ENCODE measurements at places on chromosomes 11 and 22.

DNA sequence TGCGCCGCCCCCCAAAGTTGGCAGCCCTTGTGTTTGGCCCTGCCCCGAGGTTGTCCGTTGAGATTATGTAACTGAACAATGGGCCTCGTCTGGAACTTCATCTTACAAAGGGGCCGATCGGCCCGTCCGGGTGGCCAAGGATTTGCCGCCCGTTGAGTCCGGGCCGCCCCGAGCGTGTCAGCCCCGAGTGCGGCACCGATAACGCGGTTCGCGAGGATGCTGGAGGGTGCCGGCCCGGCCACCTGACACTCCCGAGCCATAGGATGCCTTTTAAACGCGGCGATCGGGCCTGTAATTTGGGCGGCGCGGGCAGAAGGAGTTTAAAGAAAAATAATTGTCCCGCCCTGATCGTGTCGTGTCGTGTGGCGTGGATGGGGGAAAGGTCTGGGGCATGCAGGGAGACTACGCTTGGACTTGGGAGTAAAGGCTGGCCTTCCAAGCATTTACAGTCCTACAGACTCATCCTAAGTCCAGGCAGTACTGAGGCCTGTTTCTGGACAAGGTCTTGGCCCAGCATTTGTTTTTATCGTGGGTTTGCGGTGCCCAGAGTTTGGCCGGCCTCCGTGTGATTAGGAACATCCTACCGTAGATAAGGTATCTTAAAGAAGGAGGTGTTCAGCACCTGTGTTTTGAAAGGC is 1.3 kb downstream of the WEE1 start:
- peak overlapping the region; percentile 99 for H3K27ac ChIP-seq
- no peak for DNase-seq
- peaks cover 71% of the 10 kb centered on the region for H3K4me1 ChIP-seq
- H3K36me3 ChIP-seq = peaks cover 18% of the 10 kb centered on the region
- no peaks in the 10 kb centered on the region for H3K27me3 ChIP-seq

GRCh38 chr11:16361108-16361865 is 4.9 kb upstream of the SOX6 start:
- no peak overlapping the region for H3K4me3 ChIP-seq
- H3K4me1 ChIP-seq = peaks cover 17% of the 10 kb centered on the region
- no peaks in the 10 kb centered on the region for H3K27me3 ChIP-seq
- no peak overlapping the region for H3K27ac ChIP-seq

DNA sequence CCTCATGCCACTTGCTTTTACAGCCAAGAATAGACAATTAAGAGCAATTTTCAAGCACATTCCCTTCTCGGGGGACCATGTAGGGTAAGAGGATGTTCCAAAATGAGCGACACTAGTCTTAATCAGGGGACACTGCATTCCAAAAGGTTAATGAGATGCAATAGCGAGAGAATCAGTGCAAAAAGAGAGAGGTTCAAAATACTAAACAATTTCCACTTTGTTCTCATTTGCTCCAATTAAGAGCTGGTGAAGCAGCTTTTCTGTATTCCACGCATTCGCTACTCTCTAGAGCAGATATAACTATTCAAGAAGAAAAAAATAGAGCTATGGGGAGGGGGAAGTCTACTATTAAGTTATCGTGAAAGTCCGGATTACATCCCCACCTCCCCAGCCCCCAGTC is 811 bp downstream of the LRRC4C start:
- no peak overlapping the region for H3K27ac ChIP-seq
- no peaks in the 10 kb centered on the region for H3K27me3 ChIP-seq
- no peaks in the 10 kb centered on the region for H3K4me1 ChIP-seq
- H3K4me3 ChIP-seq = no peak overlapping the region
- DNase-seq = no peak
- H3K36me3 ChIP-seq = no peaks in the 10 kb centered on the region

DNA sequence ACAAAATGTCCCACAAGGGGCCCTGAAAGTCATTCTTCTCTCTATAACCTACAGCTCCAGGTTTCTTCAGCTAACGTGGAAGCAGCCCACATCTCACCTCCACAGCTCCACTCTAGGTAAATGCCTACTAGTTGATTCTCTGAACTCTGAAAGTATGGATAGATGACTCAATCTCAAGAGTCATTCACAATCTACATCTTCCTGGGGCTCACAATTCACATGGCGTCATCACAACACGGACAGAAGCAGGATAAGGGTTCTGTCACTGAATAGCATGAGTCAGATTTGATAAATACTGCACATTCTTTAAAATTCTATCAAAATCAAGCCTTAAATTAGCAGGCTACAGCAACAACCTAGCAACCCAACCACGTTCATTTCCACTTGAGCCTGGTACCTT is 96.3 kb downstream of the PLEKHA7 start:
- H3K27me3 ChIP-seq = no peaks in the 10 kb centered on the region
- no peaks in the 10 kb centered on the region for H3K36me3 ChIP-seq
- H3K4me3 ChIP-seq = no peak overlapping the region
- no peak for DNase-seq
- H3K27ac ChIP-seq = peak overlapping the region; percentile 75

DNA sequence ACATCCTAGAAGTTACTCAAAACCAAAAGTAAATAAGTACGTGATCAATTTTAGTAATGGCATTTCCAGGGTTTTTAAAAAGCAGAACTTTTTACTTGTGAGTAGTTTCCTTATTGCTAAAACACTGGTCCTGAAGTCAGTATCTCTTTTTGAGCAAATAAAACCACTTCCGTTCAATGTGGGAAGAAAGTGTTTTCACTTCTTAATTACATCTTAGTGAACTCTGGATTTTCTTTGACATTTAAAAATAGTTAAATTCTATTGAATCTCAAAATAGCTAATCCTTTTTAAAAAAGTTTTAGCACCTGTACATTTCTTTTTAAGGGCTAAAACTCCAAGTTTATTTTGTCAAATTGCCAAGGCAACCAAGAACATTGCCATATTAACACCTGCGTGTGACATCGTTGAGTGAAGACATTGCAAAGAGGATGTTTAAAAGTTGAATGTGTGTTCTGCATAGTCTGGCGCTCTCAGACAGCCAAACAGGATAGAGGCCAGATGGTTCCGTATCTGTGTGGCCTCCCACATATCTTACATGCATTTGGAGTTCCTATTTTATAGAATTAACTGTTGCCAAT is 17.2 kb upstream of the OR5B21 start:
- no peaks in the 10 kb centered on the region for H3K27me3 ChIP-seq
- no peak for DNase-seq
- no peaks in the 10 kb centered on the region for H3K36me3 ChIP-seq
- peak overlapping the region; percentile 10 for H3K27ac ChIP-seq

DNA sequence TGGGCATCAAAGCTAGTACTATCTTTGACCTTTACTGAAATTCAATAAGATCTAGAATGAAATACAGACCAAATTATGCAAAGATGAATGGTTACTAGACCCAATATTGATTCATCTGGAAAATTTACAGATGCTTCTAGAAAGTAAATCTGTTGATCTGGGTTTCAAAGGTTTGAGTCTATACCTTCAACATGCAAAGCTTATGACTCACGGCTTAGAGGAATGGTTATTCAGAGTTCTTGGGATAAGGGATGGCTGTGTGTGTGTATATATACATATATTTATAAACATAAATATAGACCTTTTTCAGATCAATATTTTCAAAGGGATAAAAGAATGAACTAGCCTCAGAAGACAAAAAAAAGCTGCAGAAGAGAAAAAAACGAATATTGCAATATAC is 1.3 kb downstream of the SPTY2D1 start:
- no peaks in the 10 kb centered on the region for H3K36me3 ChIP-seq
- no peaks in the 10 kb centered on the region for H3K27me3 ChIP-seq
- peak overlapping the region; percentile 93 for H3K4me3 ChIP-seq
- no peak for DNase-seq
- peaks cover 4% of the 10 kb centered on the region for H3K4me1 ChIP-seq

GRCh38 chr11:3609416-3610265 is 32.2 kb downstream of the ART5 start:
- H3K4me3 ChIP-seq = no peak overlapping the region
- no peak overlapping the region for H3K27ac ChIP-seq
- DNase-seq = no peak
- peaks cover 9% of the 10 kb centered on the region for H3K4me1 ChIP-seq
- no peaks in the 10 kb centered on the region for H3K36me3 ChIP-seq

- no peaks in the 10 kb centered on the region for H3K36me3 ChIP-seq
- H3K4me3 ChIP-seq = no peak overlapping the region
- no peak for DNase-seq
- no peaks in the 10 kb centered on the region for H3K27me3 ChIP-seq
Observed at GRCh38 chr11:94849839-94850238, 81.7 kb downstream of the AMOTL1 start.

GRCh38 chr11:26018336-26018735 is 313.6 kb upstream of the ANO3 start:
- no peak for DNase-seq
- H3K4me1 ChIP-seq = no peaks in the 10 kb centered on the region
- H3K27me3 ChIP-seq = no peaks in the 10 kb centered on the region
- no peak overlapping the region for H3K27ac ChIP-seq
- no peak overlapping the region for H3K4me3 ChIP-seq

- no peak overlapping the region for H3K27ac ChIP-seq
- peaks cover 7% of the 10 kb centered on the region for H3K27me3 ChIP-seq
- no peak overlapping the region for H3K4me3 ChIP-seq
- DNase-seq = no peak
Observed at GRCh38 chr22:24695561-24696511, 78.7 kb downstream of the PIWIL3 start.

DNA sequence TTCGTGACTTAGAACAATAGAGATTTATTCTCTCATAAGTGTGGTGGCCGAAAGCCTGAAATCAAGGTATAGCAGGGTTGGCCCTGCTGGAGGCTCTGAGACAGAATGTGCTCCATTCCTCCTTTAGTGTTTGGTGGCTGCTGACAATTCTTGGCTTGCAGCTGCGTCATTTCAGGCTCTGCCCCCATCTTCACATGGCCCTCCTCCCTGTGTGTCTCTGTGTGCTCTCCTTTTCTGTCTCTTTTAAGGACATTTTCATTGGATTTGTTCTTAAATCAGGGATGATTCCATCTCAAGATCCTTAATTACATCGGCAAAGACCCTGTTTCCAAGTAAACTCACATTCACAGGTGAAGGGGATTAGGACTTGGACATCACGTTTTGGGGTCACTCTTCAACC is 10.2 kb upstream of the APOL6 start:
- H3K27ac ChIP-seq = peak overlapping the region; percentile 86
- DNase-seq = no peak
- H3K36me3 ChIP-seq = no peaks in the 10 kb centered on the region
- no peak overlapping the region for H3K4me3 ChIP-seq
- no peaks in the 10 kb centered on the region for H3K27me3 ChIP-seq

DNA sequence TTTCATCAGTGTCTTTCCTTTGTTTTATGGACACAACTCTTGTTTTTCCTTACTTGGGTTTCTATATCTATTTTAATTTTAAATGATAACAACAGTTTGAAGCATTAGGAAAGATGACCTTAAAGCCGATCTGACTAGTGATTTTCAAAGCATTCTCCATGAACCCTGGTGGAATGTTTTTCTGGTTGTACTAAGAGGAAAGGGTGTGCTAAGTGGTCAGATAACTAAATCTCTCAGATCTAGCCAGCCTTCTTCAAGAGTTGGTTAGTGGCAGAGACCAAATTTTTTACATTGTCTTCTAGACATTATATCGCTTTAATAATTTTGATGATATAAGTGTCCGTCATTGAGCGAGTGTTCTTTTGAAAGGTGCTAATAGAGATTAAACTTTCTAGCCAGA is 134.4 kb downstream of the METTL15 start:
- no peaks in the 10 kb centered on the region for H3K4me1 ChIP-seq
- H3K27ac ChIP-seq = no peak overlapping the region
- H3K4me3 ChIP-seq = no peak overlapping the region

GRCh38 chr11:66421492-66422205 is 814 bp downstream of the NPAS4 start:
- peak; percentile 27 for DNase-seq
- peaks cover 38% of the 10 kb centered on the region for H3K4me1 ChIP-seq
- H3K27me3 ChIP-seq = peaks cover 2% of the 10 kb centered on the region
- no peak overlapping the region for H3K4me3 ChIP-seq

DNA sequence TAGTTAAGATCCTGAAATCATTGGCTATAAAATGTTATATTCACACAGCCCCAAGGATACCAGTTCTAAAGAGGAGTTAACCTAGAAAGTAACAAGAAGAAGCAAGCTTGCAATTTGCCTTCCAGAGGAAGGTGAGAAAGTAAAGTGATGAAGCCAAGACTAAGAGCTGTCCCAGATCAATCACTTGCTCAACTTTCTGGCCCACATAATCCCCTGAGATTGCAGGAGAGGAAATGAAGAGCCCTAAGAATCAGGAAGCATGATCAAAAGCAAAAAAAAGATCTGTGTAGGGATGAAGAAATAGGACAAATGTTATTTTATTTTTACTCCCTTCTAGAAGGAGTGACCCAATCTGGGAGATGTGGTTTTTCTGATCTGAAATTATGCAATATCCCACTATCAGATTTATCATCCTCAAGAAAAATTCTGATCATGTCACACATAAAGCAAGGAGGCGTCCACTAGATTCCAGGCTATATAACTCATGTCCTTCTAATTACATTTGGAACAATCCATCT is 180.3 kb upstream of the GUCY1A2 start:
- no peak for DNase-seq
- no peak overlapping the region for H3K4me3 ChIP-seq
- no peaks in the 10 kb centered on the region for H3K4me1 ChIP-seq
- H3K27ac ChIP-seq = no peak overlapping the region
- H3K27me3 ChIP-seq = no peaks in the 10 kb centered on the region

DNA sequence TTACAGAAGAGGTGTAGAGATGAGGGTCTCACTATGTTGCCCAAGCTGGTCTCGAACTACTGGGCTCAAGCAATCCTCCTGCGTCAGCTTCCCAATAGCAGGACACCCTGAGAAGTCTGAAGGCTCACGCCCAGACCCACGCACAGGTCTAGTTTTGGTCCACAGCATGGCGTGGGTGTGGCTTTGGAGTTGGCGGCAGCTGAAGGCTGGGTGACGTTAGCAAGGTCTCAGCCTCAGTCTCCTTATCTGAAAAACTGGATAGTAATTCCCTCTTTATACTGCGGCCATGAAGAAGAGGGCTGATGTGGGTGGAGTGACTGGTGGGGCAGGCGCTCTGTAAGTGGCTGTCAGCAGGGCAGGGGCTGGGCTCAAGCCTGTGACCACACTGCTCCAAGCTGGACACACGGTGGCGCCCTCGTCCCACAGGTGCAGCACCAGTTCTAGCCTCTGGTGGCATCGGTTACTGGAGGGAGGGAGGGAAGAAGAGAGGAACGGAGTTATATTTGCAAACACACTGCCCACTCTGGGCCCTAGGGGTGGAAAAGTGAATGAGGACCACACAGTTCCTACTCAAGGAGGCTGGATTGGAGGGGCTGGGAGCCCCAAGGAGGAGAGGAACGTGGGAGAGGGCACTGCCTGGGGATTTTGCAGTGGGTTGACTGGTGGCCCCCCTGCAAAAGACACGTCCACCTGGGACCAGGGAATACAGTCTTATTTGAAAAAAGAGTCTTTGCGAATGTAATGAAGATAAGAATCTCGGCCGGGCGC is 19.6 kb upstream of the CARD10 start:
- peak overlapping the region; percentile 44 for H3K27ac ChIP-seq
- no peak overlapping the region for H3K4me3 ChIP-seq
- no peaks in the 10 kb centered on the region for H3K36me3 ChIP-seq
- no peaks in the 10 kb centered on the region for H3K27me3 ChIP-seq
- H3K4me1 ChIP-seq = no peaks in the 10 kb centered on the region

Measured in esophagus squamous epithelium (tissue), 5 donors.